ENCODE measurements at places on chromosomes 6 and 20. TPM values are rescaled to one million over a fixed set of nuclear protein-coding genes. Genes with fewer than 3 reads are reported as not detected.

GRCh38 chr6:77461796-77462195 is 1.5 kb downstream of the HTR1B start:
- peaks cover 3% of the 10 kb centered on the region for H3K27me3 ChIP-seq
- no peak overlapping the region for H3K27ac ChIP-seq
- H3K36me3 ChIP-seq = no peaks in the 10 kb centered on the region
- no peak for DNase-seq
- H3K4me1 ChIP-seq = peaks cover 7% of the 10 kb centered on the region

DNA sequence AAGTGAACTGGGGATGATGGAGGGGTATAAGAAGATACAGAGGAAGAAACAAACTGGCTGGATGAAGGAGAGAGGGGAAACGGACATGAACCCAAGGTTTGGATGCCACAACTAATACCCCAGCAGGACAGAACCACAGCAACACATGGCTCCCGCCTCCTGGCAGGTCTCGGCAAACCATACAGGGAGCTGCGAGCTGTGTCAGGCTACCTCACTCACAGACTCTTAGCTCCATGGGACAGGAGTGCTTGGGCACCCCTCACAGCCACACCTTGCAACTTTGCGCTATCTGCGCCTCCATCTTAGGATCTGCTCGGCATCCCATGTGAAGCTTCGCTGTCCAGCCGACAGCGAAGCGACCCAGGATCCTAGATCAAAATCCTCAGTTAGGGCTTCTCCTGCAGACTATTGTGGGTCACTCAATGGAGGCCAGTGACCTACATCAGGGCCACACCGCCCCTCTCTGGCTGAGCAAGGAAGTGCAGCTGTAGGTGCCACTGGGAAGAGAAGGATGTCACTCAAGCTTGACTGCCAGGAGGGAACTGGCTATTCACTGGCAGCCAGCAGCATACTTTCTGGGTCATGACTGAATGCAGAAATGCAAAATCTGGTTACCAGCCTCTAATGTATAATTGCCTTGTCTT is 174.4 kb upstream of the RIN2 start:
- no peak overlapping the region for H3K27ac ChIP-seq
- no peaks in the 10 kb centered on the region for H3K4me1 ChIP-seq
- no peak overlapping the region for H3K4me3 ChIP-seq
- H3K36me3 ChIP-seq = no peaks in the 10 kb centered on the region

Gene MAP1LC3A
- 148 TPM for total RNA-seq

DNA sequence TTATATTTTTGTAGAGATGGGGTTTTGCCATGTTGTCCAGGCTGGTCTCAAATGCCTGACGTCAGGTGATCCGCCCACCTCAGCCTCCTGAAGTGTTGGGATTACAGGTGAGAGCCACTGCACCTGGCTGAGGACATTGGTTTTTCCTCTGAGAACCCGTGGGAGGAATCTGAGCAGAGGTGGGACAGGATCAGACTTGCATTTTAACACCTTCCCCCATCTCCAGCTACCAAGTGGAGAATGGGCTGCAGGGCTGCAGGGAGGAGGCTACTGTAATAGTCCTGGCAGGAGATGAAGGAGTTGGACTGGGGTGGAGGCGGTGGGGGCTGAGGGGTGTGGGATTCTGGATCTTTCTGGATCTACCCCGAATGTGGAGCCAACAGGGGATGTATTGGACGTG is 24.5 kb downstream of the FAM110A start:
- H3K36me3 ChIP-seq = no peaks in the 10 kb centered on the region
- no peak overlapping the region for H3K27ac ChIP-seq
- peaks cover 15% of the 10 kb centered on the region for H3K4me1 ChIP-seq

DNA sequence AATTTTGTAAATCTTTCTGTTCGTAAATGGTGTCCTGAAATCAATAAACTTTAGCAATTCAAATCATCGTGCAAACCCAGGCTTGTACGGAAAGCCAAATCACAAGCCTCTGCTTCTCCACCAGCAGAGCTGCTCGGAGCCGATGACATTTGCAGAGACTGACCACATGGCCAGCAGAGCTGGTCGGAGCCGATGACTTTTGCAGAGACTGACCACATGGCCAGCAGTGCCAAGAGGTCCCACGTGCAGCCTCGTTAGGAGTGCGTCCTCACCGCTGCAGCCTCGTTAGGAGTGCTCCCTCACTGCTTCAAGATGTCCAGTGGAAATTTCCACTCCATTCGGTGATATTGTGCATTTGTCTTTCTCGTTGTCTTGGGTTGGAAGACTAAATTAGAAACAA is 28.5 kb downstream of the SMOC2 start:
- no peaks in the 10 kb centered on the region for H3K36me3 ChIP-seq
- H3K4me1 ChIP-seq = no peaks in the 10 kb centered on the region
- H3K27me3 ChIP-seq = no peaks in the 10 kb centered on the region
- H3K27ac ChIP-seq = no peak overlapping the region
- H3K4me3 ChIP-seq = no peak overlapping the region

Gene NRN1
- 7.1 TPM for total RNA-seq

Measured in upper lobe of left lung (tissue), 6 donors.